ENCODE measurements at places on chromosomes 1 and 21.
A peak's percentile ranks its signal among the peaks of the same experiment; 100 is the strongest.

GRCh38 chr1:109832945-109833344, 69.2 kb upstream of the EPS8L3 start:
- no peak for DNase-seq

- DNase-seq: no peak
Measured at GRCh38 chr1:115314092-115314491, 24.0 kb downstream of the NGF start.

DNA sequence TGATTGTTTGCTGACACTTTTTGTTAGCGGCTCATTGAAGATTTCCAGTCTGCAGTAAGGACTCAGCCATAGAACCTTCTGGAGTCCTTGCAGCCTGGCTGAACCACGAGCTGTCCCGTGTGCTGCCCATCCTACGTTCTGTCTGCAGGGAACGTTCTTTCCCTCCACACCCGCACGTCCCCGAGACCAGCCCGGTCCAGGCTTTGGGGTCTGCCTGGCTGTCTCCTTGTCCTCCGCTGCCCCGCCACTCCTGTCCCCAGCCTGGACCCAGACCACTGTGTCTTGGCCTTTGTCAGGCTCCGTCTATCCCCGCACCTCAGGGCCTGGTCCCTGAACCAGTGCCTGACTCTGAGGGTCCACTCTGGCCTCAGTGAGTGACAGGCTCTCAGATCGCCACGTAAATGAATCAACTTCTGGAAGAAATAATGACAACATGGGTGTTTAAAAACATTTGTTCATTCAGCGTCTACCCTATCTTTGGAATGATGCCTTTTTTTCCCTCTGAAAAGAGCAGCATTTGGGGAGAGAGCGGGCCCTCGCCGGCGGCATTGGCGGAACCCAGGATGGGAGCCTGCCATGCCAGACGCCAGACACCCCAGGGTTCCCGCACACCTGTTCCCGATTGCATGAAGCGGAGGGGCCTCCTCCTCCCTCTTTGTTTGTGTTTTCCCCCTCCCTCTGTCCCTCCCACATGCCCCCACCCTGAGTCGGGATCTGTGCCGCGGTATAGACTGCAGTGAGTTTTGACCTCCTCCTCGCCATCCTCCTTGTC, 43.9 kb upstream of the C1orf174 start:
- no peak for DNase-seq

DNA sequence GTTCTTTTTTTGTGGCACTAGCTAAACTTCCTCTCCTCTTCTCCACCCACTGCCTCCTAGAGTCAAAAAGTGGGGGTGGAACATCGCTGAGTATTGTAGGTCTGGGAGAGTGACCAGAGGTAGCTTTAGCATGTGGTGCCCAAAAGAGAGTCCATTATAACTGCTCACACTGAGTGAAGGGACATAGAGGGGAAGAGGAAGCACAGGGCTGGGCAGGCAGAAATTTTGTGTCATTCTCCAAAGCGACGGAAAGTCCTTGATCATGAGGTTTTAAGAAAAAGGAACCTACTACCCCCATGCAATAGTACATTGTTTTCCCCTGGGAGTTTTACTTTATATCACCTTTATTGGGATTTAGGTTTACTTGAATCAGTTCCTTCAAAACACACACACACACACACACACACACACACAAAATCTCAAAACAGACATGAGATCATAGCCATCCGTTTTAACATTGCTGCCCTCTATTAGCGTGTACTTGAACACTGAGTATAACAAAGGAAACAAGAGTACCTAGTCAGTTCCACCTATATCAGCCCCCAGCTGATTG, 4.1 kb downstream of the CD84 start:
- no peak for DNase-seq

- peak; percentile 8 for DNase-seq
Measured at GRCh38 chr1:16677552-16678431, 11.0 kb upstream of the RNU1-3 start.

DNA sequence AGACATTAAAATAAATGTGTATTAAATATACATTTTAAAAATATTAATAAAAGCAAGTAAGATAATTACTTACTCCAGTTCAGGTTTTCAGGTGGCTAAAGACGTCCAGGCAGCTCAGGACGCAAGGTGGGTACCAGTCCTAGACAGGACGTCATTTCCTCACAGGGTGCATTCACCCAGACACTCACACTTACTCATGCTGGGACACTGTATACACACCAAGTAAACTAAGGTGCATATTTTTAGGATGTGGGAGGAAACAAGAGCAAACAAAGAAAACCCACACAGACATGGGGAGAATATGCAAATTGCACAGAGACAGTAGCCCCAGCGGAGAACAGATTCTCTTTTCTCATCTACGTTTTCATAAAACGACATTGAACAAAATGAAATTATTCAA, 457.9 kb downstream of the BRINP3 start:
- DNase-seq: no peak

DNA sequence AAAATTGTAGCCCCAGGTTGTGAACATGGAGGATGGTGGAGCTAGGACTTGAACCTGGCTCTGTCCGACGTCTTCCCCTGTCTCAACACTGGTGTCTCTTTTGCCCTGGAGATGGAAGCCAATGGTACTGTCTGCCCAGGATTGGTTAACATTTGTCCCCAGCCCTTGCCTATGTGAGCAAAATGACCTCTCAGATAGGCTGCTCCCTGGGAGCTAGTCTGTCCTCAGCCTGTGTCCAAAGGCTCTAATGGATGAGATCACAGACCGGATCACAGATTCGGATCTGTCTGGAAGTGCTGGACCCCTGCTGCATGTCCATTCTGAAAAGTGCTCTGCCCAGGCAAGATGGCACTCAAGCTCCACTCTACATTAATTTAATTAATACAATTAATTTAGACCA, 394.4 kb upstream of the VAMP3 start:
- DNase-seq: no peak

DNA sequence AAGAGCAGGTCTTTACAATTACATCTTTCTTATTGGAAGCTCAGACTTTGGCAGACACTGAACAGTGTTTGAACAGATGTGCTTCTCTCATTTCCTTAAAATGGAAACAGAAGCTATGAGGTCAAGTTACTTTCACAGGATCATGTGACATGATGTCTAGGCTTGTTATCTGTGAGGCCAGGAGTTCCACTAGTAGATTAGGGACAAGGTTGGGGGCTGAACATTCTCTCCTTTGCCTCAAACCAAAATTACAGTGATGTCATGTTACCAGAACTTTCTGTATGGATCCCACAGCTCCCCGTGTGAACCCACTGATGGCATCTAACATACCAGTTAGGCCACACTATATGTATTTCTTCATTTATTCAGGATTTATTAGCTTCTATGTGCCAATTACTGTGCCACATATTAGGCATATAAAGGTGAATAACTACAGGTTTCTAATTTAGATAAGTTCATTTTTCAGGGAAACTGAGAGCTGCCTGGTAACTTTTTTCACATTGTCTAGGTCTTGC, 6.0 kb downstream of the DYNLT5 start:
- DNase-seq: no peak

DNA sequence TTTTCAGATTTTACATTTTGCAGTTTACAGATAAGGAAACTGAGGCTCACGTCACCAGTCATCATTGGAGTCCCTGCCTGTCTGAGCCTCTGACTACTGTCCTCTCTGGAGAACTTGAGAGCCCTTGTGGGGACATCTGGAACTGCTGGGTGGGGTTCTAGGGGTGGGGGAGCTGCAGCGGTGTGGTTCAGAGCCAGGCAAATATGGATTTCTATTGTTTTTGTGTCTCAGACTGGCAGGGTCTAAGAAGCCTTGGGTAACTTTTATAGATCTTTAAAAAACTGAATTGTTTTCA, 46.9 kb downstream of the IER5 start:
- DNase-seq: no peak

DNA sequence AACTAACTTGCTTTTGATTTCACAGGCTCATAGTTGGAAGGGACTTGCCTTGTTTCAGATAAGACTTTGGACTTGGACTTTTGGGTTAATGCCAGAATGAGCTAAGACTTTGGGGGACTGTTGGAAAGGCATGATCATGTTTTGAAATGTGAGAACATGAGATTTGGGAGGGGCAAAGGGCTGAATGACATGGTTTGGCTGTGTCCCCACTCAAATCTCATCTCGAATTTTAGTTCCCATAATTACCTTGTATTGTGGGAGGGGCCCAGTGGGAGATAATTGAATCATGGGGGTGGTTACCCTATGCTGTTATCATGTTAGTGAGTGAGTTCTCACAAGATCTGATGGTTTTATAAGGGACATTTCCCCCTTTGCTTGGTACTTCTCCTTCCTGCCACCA, 222.1 kb downstream of the GRIK1 start:
- DNase-seq: no peak

DNA sequence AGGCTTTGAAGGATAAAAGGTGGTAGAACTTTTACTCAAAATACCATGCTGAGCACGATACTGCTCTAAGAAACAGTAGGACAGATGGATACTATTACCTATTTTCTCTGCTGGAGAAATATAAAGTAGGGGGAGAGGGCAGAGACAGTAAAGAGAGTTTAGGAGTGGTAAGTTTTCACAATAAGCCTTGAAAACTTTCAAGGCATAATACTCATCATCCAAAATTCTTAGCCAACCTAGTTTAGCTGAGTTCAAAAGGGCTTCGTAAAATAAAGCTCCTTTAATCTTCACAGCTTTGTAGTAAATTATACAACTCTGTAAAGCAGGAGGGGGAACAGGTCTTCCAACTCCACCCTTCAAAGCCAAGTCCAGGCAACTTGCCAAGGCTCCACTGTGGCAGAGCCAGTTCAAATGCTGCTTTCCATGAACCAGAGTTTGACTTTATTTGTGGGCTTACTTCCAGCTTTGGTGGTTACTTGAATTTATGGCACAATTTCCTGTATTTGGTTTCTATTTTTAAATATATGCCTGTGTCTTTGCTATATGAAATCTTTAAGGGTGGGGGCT, 15.5 kb downstream of the TEX38 start:
- no peak for DNase-seq

GRCh38 chr1:7561331-7561921, 209.7 kb upstream of the VAMP3 start:
- no peak for DNase-seq

DNA sequence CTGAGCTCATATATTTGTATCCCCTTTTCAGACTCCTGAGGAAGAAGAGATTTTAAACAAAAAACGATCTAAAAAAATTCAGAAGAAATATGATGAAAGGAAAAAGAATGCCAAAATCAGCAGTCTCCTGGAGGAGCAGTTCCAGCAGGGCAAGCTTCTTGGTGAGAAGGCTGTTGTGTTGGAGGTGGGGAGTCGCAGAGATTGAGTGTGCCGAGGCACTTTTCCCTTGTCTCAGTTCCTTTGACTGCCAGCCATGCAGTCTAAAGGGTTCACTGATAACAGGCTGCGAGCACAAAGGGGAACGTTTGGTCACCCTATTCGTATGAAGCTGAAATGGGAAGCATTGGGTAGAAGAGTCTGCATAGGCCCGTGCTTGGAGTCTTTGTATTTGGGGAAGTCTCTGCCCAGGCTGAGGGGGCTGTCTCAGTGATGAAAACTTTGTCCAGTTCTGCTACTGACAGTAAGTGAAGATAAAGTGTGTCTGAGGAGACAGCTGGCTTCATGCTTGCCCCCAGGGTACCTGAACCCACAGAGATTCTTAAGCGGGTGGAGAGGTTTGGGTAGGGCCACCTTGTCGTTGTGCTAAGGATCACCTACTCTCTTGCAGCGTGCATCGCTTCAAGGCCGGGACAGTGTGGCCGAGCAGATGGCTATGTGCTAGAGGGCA, 2.8 kb downstream of the RPS8 start:
- no peak for DNase-seq

Measured in hepatic stellate cell (primary cell).